ENCODE measurements at places on chromosomes 7 and 10.
A peak's percentile ranks its signal among the peaks of the same experiment; 100 is the strongest.

- DNase-seq = no peak
Measured at GRCh38 chr7:131045526-131045925, 282.1 kb upstream of the MKLN1 start.

GRCh38 chr7:127667017-127667670, 15.2 kb downstream of the SND1 start:
- no peak for DNase-seq

DNA sequence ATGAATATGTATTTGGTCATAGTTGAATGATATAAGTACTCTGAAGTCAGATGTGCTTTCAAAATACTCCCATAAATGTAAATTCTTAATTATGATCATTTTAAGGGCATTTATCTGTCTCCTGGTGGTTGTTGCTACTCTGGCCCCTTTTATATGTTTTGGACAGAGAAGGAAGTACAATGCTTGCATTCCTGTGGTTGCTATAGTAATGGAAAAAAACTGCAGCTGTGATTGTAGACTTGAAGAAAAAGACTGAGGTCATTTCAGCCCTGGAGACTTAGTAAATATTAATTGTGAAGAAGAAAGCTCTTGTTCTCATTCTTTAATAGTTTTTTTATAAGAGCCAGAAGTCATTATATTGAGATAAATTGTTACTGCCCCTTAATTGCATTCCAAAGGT, 70.2 kb upstream of the FERD3L start:
- no peak for DNase-seq

GRCh38 chr7:66202441-66202840, 2.7 kb upstream of the TPST1 start:
- no peak for DNase-seq

DNA sequence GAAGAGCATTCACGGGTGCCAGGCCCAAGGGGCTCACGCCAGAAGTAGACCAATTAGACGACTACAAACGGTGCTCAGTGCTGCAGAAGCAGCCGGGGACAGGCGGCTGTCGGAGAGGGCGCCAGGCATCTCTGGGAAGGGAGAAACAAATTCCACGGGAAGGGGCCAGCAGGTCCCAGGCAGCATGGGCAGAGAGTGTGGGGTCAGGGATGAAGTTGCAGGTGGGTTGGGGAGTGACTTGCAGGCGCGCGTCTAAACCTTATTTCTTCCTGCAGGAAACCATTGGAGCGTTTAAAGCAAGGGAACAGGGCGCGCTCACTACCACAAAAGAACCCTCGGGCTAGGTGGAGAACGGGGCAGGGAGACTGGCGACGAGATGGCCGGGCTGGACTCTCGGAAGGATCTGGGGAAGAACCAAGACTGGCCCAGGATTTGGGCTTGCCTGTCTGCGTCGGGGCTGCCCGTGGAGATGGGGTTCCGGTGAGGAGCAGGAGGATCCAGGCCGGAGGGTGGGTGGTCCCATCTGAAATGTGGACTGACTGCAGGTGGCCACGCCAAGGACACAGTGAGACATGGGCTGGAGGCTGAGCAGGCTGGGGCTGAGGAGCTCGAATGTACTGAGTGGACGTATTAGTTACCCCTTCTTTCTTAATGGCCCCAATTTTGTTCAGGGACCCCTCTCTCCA, 116.3 kb upstream of the DIP2C start:
- DNase-seq = no peak

- no peak for DNase-seq
Measured at GRCh38 chr7:29340696-29341095, 146.1 kb downstream of the CHN2 start.

DNA sequence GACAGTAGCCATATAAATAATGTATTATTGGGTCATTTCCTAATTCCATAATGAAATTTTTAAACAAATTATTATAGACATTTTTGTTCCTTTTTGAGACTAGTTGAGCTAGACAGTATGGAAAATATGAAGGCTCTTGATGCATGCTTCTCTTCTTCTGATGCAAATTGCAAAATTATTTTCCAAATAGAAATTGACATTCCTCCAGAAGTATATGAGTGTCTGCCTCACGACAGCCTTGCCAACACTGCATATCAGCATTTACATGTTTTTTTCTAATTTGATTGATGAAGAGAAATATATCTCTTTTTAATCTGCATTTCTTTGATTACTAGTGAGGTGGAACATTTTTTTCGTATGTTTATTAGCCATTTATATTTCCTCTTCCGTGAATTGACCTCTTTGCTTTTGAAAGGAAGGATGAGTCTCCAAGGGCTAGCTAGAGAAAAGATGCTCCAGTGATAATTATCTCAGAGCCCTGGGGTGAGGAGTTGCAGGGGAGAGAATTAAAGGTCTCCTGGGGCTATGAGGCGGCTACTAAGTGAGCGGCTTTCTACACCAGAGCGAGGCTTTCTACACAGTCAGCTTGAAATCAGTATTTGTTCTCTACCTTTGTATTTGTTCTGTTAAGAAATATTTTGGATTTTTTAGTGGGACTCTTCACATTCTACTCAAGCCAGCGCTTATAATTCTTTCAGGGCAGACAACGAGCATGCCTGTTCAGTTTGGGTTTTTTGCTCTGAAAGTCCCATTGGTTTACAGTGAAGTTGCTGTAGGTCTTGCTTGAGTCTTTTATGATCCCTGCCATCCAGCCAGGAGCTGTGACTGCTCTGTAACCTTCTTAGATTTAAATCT, 712.2 kb upstream of the GALNT17 start:
- no peak for DNase-seq

DNA sequence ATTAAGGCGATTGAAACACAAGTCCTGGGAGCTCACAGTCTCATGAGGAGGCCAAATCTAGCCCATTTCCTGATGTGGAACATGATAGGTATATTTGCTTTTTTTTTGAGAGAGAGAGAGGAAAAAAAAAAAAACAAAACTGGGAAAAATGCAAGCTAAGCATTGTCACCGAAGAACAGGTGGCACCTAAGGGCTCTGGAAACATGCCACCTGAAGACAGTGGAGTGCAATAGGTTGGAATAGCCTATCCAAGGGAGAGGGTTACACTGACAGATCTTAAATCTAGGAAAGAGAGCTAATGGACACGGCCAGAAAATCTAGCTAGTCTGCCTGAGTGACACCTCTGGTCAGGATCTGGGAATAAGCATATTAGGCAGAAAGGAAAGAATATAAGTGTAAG, 110.2 kb downstream of the SRI start:
- DNase-seq = no peak

DNA sequence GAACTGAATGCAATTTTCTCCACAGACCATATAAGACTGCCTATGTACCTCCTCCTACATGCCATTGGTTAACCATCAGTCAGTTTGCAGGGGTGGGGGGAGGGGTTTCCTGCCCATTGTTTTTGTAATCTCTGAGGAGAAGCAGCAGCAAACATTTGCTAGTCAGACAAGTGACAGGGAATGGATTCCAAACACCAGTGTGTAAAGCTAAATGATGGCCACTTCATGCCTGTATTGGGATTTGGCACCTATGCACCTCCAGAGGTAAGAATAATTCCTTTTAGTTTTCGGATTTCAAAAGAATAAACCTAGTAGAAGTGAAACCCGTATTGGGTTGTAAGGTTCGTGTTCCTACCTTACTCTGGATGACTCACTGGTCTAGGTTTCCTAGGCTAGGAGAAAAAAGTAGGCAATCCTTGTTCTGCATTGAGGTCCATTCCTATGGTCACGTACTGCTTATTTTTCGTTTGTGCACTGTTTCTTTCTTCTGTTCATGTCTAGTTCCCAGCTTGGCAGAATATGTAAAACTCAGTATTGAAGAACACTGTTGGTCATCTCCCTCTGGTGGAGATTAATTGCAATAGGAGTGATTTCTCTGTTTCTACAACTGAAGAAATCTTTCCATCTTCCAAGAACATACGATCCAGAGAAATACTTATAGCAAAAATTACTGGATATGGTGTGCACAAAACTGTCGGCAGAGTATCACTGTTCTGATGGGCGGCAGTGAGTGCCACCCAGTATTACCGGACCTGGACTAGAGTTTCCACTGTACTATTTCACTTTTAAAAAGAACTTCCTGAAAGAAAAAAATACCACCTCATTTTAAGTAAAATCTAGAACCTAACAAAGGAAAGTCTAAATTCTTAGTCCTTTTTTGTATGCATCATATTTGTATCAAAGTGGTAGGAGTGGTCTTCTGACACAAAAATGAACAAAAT, at the start of gene AKR1C3:
AKR1C3 (plus strand) TSS at position 150 of the 941 bp plus-strand sequence; CDS start at position 181, 31 bp downstream.
- DNase-seq = peak; percentile 32

GRCh38 chr7:29314148-29314547, 119.6 kb downstream of the CHN2 start:
- DNase-seq = no peak

DNA sequence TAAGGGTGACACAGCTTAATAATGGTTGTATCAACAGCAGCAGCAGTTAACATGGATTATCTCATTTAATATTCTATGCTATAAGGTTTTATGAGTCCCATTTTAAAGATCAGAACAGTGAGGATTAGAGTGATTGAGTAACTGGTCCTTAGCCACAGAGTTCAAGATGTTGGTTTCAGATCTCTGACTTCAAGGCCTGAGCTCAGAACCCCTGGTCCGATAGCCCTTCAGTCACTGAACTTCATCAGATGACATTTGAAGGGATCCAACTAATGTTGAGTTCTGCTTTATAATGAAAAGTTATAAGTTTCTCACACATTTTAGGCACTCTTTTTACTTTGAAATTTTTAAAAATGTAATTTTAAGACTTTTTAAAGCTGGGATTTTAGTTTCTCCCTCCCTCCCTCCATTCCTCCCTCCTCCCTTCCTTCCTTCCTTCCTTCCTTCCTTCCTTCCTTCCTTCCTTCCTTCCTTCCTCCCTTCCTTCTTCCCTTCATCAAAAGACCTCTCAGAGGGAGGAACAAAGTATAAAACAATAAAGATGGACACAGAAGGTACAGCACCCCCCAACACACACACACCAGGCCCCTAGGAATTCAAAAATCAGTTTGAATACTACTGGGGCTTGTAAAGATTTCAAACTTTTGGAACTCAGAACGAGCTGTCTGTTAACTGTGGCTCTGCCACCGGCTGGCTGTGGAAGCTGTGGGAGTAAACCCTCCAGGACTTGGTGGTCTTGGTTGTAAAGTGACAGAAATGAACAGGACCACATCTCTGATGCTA, 206.9 kb upstream of the AGK start:
- DNase-seq = no peak

GRCh38 chr10:48512861-48513260, 92.0 kb downstream of the ARHGAP22 start:
- no peak for DNase-seq

- no peak for DNase-seq
Measured at GRCh38 chr7:134694299-134694698, 47.6 kb downstream of the BPGM start.

DNA sequence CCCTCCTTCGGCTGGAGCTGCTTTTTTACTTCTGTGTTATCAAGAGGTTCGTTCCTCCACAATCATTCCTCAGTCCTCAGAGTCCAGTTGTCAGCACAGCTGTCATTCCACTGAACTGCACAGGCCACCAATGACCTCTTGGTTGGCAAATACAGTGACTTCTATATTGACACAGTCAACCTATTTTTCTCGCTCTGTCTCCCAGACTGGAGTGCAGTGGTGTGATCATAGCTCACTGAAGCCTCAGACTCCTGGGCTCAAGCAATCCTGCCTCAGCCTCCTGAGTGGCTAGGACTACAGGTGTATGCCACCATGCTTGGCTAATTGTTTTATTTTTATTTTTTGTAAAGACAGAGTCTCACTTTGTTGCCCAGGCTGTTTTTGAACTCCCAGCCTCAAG, 27.7 kb downstream of the CRCP start:
- DNase-seq = no peak

DNA sequence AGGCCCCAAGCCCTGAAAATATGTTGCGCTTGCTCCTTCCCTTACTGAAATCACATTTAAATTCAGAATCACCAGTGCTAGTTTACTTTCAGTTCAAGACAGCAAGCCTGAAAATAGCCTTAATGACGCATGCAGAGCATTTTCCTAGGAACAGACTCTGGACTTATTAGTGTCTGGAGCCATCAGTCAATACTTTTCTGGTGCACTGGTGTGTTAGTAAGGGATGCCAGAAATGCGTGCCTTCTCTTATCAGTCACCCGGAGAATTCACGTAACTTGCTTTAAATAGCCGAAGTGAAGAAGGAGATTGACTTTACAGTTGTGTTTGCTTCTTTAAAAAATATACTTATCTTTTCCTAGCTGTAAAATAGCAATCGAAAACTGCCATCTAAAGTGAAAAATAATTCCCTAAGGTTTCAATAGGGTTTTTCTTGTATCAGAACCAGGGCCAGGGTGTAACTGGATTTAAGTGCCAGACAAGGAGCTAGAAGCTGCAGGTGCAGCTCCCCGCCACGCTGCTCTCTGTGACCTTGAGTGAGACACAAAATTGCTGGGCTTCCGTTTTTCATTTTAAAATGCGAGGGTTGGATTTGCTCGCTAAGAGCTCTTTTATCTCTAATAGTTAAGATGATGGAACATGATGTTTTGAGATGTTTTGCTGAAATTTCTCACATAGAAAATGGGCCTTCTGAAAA, 177.8 kb downstream of the NSUN6 start:
- no peak for DNase-seq

DNA sequence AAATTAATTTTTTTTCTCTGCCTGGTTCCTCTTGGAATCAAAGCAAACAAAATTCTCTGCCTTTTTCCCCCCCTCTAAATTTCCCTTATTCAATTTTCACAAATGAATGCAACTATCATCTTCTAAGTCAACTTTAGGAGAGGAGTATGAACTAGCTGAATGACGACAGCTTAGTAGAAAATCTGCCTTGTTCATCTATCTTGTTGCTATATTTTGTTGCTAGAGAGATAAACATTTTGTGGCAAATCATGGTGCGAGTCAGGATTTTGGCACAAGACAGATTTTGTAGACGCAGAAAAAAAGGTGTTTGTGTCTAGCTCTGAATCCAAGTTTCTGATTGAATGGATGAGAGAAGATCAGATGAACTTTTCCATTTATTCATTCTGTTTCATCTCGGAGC, 81.0 kb upstream of the FZD8 start:
- no peak for DNase-seq

DNA sequence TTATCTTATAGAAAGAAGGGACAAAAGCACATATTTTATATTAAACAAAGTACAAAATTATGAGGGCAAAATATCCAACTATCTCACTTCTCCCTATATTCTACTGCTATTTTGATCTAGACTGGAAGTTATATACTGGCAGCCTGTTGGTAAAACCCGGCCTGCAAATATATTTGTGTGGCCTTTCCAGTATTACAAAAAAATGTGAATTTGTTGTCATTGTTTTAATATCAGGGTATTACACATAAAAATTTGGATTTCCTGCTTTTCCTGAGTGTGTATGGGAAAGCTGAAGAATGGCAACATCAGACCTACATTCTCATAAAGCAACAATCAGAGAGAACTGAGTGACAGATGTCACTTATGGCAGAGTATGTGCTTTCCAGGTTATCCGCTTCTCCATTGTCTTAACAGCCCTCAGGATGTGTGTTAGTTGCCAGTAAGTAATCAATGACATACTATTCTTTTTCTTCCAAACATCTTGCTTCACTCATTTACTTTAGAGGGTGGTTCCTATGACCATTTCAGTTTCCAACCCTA, 7.3 kb downstream of the SYPL1 start:
- DNase-seq = no peak
